Inflammatory macrophage treated with lipopolysaccharide for 4 hours (primary cell): ENCODE measurements at places on chromosomes 11 and 22.
A peak's percentile ranks its signal among the peaks of the same experiment; 100 is the strongest.

DNA sequence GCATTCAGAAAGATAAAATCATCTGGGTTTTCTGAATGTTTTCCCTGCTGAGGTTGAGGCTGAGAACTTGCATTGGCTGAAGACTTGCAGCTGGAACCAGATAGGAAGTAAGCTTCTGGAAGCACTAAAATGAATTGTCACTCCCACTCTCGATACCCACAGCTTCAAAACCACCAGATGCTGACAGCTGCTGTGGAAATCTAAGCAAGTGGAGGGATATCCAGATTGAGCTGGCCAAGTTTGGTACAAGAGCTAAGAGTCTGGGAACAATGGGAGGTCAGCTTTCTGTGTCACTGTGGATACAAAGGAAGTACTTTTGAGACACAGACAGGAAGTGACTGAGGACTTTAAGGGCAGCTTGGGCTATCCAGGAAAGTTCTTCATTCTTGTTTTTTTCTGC is 51.3 kb upstream of the CD44 start:
- peak; percentile 81 for DNase-seq

GRCh38 chr22:23737696-23738095 is 13.2 kb downstream of the ZNF70 start:
- DNase-seq: no peak

DNA sequence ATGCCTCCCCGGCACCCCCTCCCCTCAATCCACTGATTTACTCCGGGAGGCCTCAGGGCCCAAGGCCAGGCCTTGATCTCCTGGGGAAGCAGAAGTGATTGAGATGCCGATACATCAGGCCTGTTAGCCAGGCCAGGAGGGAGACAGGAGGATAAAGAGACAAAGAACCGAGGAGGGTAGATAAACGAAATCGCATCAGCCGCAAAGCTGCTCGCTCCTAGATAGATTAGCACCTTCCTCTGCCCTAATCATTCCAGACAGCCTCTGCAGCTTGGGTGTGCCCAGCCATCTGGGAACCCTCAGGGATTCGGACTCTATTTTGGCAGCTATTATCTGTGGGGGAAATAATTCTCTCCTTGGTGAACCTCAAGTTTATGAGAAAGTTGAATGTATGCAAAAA is 121.2 kb downstream of the ABTB2 start:
- no peak for DNase-seq

GRCh38 chr22:20404881-20405280 is 10.9 kb downstream of the ZNF74 start:
- DNase-seq: no peak

GRCh38 chr11:108933630-108934029 is 268.8 kb downstream of the DDX10 start:
- no peak for DNase-seq

DNA sequence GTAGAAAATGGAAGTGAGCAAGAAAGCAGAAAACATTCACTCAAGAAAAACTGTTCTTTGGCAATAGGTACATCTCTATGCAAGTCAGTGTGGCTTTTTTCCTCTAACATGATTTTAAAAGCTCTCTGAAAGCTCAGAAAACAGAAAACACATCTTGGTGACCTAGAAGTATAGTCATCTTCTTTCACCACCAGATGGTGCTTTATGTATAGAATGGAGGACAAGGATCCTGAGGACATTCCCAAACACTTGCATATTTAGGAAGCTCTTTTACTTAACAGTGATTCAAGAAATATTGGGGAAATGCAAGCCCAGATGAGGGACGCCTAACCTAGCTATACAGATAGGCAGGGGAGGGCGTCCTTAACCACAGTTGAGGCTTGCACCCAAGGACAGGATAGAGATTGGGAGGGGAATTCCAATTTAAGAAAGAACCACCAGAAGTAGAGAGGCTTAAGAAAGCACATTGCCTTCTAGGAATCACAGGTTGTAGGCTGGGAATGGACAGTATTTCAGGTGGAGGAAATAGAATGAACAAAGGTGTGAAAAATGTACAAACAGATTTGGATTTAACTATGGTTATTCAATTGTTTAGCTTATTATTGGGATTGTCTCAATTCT is 13.8 kb upstream of the CCDC81 start:
- no peak for DNase-seq

DNA sequence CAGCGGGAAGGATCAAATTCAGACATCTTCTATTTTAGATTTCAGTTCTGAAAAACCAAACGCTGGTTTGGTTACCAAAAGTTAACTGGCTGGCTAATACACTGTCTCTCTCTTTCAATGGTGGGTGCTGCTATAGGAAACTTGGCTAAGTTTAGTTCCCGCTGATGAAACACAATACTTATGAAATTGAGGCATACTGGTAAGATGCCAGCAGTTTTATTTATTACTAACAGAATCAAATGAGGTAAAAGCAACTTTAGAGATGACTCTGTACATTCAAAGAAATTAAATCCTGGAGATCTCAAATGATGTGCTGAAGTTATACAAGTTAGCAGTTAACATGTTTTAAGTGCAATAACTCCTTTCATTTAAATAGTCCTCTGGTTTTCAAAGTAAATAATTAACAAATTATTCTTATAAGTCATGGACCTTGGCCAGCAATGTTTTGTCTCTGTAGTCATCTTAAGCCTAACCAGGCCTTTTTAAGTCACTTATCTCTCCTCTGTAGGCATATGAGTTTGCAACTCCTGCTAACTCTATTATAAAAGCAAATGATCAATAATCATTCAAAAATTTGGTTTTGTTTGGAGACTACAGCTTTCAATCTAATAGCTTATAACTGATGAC is 54.8 kb downstream of the PAK1 start:
- peak; percentile 60 for DNase-seq

DNA sequence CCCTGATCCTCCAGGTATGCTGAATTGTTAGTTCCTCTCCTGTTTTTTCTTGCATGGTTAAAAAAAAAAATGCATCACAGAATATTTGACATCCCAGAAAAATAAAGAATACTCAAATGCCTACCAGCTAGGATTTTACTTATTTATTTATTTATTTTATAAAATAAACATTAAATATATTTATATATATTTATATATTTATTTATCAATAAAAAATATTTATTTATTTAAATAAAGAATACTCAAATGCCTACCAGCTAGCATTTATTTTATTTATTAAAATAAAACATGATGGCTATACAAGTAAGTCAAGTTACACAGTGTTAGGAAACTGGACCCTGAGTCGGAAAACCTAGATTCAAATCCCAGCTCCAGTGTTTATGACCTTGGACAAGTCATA is 164.1 kb downstream of the NAV2 start:
- no peak for DNase-seq

- DNase-seq: no peak
These were observed 432.7 kb downstream of the TBC1D22A start for GRCh38 chr22:47195156-47195483.

GRCh38 chr22:33893512-33893911 is 26.8 kb downstream of the LARGE1 start:
- no peak for DNase-seq

DNA sequence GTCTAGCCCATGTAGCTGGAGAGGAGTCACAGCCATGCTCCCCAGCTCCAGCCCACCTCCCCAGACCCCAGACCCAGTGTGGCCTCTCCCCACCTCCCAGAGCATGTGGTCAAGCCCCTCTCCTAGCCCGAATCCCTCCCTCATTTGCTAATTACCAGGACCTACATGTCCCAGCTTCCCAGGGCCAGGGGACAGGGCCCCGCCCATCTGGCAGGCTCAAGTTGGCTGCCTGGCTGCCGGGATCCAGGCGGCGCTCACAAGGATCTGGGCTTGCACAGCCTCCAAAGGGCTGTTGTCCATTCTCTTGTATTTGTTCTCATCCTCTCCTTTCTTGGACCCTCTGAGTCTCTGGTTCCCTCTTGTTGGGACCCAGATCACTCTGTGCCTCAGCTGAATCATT is 4.6 kb upstream of the MIF start:
- DNase-seq: no peak
